ENCODE measurements at places on chromosomes 7 and 10.
A peak's percentile ranks its signal among the peaks of the same experiment; 100 is the strongest.

DNA sequence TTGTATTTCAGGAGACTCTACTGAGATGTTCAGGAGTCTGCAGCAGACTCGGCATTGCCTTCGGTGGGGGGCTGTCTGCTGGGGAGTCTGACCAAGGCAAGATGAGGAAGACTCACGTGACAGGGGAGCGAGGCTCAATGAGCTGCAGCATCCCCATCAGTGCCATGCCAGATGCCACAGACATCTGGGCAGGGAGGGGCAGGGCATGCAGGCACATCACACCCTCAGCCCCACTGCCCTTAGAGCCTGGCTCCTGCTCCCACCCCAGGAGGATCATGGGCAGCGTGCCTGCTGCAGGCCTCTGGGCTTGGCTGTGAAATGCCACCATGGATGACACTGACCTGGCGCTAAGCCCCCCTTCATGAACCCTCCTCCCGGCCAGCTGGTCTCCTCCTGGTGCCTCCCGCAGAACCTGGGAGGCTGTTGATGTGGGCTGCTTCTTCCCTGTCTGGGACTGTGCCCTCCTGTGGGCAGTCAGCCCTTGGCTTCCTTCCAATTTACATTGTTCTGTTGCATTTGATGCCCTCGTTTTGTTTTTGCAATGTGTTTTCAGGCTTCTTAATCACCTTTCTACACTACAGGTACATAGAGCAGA lies 235.0 kb downstream of the PAXIP1 start:
- DNase-seq: no peak

- no peak for DNase-seq
Observed at GRCh38 chr10:76554033-76554408, 1083.6 kb downstream of the KCNMA1 start.

DNA sequence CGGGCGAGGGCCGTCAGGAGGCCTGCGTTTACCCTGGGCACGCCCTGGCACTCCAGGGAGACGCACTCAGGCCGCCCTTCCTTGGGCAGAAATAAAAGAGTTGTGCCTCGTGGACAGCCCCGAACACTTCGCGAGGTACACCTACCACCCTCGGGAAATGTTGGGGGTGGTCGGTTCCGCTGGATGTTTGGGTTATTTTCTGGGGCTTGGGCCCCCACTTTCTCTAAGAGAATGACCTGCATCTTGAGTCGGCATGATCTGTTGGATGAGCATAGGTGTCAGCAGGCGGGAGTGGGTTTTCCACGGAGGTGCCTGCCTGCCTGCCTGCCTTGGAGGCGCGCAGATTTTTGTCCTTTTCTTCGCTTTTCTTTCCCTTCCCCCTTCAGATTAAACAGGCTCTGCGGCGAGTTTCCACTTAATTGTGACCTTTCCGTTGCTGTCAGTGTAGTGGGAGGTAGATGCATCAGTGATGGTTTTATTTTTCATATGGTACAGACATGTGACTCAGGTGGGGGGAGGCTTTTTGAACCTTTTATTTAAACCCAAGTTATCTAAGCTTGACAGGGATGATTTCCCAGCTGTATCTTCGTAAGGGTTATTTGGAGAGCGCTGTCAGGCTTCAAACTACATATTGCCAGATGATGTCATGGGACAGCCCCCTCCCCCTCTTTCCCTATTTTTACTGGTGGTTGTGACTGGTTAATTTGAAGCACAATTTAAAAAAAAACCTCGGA lies 661 bp downstream of the HECTD2 start:
- DNase-seq: peak; percentile 31

DNA sequence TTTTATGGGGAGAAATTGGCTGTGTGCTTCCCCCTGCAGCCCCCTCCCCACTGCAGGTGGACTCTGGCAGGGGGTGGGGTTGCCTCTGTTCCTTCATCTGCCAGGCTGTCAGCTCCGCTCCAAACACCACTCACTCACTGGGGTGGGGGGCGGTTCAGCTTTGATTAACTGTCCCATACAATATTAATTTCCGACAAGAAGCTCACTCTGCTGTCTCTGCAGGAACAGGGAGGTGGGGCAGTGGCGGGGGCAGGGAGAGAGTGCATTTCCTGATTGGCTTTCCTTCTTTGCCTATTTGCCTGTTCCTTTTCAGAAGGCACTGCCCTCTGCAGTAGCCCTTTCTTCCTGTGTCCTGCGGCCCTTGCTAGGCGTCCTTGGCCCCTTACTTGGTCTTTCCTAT lies 500.8 kb downstream of the PLXNA4 start:
- DNase-seq: no peak

- DNase-seq: no peak
Observed at GRCh38 chr10:103836273-103836672, 19.1 kb downstream of the SH3PXD2A start.

DNA sequence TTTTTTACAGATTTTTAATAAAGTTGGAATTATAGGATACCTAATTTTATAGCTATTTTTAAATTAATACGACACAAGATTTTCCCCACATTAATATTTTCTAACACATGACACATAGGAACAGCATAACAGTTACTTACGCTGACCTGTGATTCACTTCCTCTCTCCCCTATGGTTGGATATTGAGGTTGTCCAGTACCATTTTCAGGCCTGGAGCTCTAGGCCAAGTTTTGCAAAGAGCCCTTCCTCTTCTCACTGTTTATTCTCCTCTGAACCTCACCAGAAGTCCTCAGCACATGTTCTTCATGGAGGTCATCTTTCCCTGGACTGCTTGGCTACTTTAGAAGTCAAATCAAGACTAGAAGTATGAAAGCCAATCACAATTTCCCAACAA lies 28.2 kb downstream of the LYZL1 start:
- DNase-seq: no peak

DNA sequence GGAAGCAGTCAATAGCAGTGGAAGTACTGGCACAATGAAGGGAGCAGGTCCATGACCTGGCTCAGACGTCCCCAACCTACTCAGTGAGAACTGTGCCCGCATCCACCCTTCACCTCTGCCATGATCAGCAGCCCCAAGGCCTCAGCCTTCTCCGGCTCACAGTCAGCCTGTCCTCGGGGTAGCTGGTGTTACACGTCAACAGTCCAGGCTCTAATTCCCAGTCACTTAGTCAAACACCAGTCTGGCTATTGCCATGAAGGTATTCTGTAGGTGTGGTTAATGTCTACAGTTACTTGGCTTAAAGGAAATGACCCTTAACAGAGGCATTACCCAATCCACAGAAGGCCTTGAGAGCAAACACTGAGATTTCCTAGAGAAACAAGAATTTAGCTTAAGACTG lies 49.1 kb downstream of the GRB10 start:
- DNase-seq: no peak

DNA sequence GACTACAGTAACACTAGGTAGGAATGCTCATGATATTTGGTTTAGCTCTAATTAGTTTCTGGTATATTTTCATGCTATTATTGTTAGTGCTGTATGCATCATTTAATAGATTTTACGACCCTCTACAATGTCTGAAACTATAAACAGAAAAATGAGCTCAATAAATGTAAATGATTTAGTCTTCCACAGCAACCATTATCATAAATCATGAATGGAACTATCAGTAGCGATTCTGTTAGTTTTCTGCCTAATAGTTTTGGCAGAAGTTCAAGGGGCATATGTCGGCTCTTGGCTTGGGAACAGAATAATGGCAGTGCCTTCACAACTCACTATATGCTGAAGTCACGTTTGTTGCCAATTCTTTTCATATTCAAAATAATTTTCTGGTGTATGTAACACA lies 494.8 kb downstream of the PARD3 start:
- DNase-seq: no peak

DNA sequence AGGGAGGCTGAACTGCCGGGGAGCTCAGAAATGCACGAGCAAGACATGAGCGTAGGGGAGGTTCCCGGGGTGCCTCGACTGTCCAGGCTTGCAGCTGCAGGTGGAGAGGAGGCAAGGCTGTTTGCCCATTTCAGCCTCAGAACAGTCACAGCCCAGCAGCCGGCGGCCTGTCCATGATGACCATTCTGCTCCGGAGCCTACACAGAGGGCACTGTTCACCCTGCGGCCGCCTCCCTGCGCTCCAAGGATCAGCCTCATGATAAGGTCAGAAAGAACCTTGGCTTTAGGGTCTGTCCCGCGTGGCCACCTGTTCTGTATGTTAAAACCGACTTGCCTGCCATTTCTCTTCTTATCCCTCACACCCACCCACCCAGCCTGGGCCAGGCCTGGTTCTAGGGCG lies 21.9 kb upstream of the CFAP46 start:
- DNase-seq: no peak

GRCh38 chr7:19268737-19269136 lies 123.5 kb upstream of the FERD3L start:
- no peak for DNase-seq

- DNase-seq: no peak
Observed at GRCh38 chr10:32516567-32517495, 70.9 kb downstream of the CCDC7 start.

DNA sequence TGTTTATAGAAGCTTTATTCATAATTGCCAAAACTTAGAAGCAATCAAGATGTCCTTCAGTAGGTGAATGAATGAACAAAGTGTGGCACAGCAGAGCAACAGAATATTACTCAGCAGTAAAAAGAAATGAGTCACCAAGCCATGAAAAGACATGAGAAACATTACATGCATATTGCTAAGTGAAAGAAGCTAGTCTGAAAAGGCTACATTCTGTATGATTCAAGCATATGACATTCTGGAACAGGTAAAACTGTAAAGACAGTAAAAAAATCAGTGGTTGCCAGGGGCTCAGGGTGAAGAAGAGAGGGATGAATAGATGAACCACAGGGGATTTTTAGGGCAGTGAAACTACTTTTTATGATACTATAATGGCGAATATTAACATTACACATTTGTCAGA lies 80.9 kb upstream of the APBB1IP start:
- no peak for DNase-seq

GRCh38 chr10:5234106-5234860 lies 37.6 kb downstream of the AKR1C4 start:
- no peak for DNase-seq

- DNase-seq: no peak
Observed at GRCh38 chr7:21364801-21365271, 63.0 kb upstream of the SP4 start.

- no peak for DNase-seq
Observed at GRCh38 chr10:112852306-112852705, 97.7 kb upstream of the TCF7L2 start.

DNA sequence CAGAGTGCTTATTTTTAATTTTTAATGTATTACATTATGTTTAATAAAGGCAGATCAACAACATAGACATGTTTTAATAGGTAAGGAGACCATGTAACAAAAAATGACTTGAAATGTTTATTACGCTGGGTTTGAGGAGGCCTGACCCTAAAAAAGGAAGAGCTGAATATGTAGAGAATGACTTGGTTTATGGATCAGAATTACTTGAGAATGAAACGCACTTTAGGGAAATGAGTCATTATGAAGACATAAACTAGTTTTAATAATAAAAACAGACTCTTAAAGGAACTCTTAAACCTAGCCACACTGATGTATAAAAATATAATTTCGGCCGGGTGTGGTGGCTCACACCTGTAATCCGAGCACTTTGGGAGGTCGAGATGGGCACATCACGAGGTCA lies 56.5 kb downstream of the CTTNBP2 start:
- DNase-seq: no peak

- DNase-seq: no peak
Observed at GRCh38 chr7:116293139-116293538, 82.8 kb downstream of the TES start.

DNA sequence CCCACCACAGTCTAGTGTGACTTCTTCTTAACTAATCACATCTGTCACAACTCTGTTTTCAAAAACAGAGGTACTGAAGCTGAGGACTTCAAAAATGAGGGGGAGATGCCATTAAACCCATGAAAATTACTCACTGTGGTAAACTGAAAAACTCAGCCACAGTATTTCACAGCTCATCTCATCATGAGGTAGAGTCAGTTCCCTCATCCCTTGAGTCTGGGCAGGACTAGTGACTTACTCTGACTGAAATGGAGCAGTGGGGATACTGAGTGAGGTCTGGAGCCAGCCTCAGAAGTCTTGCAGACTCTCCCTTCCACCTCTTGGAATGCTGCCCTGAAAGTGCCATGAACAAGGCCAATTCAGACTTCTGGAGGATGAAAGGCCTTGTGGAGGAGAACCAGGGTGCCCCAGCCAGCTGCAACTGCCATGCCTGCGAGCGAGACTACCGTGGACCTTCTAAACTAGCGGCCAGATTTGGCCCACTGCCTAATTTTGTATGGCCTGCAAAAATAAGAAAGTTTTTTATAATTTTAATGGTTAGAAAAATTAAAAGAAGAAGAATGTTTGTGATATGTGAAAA lies 24.7 kb upstream of the ANKRD1 start:
- no peak for DNase-seq
